ENCODE measurements at places on chromosomes 12 and 14. TPM values are rescaled to one million over a fixed set of nuclear protein-coding genes. Genes with fewer than 3 reads are reported as not detected.

The RFX4 gene
- total RNA-seq: not detected

The FAM181A gene
- not detected for total RNA-seq

The TEX52 gene
- not detected for total RNA-seq

The ACSM4 gene
- total RNA-seq: not detected

The UBC gene
- total RNA-seq: 790 TPM

The KRT75 gene
- total RNA-seq: not detected

The OR6C2 gene
- total RNA-seq: not detected

The NPFF gene
- total RNA-seq: not detected

The PTGDR gene
- 1.5 TPM for total RNA-seq

The NT5DC3 gene
- total RNA-seq: 6.1 TPM

The AKAP5 gene
- 4.6 TPM for total RNA-seq

The PLEKHG3 gene
- 108 TPM for total RNA-seq

The MUCL1 gene
- not detected for total RNA-seq

The DLK1 gene
- total RNA-seq: 170 TPM

The GDF3 gene
- total RNA-seq: 0.64 TPM

The TAS2R20 gene
- total RNA-seq: 9.4 TPM

The OTUB2 gene
- 3.7 TPM for total RNA-seq

The CELA1 gene
- total RNA-seq: not detected

The TRIAP1 gene
- 11.3 TPM for total RNA-seq

The PLXNC1 gene
- 12.8 TPM for total RNA-seq

The TMTC1 gene
- total RNA-seq: 52.1 TPM

The MAP3K9 gene
- 4.0 TPM for total RNA-seq

The METTL3 gene
- total RNA-seq: 86.8 TPM

The LIN7A gene
- 17.6 TPM for total RNA-seq

The ASIC1 gene
- 3.9 TPM for total RNA-seq

The SAMD15 gene
- 5.3 TPM for total RNA-seq

The PTPRQ gene
- 19.0 TPM for total RNA-seq

The SLCO1B3 gene
- total RNA-seq: not detected

The SERPINA12 gene
- not detected for total RNA-seq

The RBP5 gene
- total RNA-seq: 17.7 TPM

The CCDC60 gene
- total RNA-seq: 0.47 TPM

The PRR4 gene
- 7.2 TPM for total RNA-seq

The DIO3 gene
- total RNA-seq: 0.41 TPM

The MYO1A gene
- 0.64 TPM for total RNA-seq

The CACNA1C gene
- total RNA-seq: 16.4 TPM

The C12orf57 gene
- total RNA-seq: 146 TPM

The HOTAIR gene
- 0.99 TPM for total RNA-seq

The ANKRD33 gene
- 0.64 TPM for total RNA-seq

The SMCO2 gene
- total RNA-seq: 0.18 TPM

The NANOG gene
- 0.06 TPM for total RNA-seq

The CLEC6A gene
- 0.12 TPM for total RNA-seq

The GLS2 gene
- total RNA-seq: 2.2 TPM

The CD163L1 gene
- total RNA-seq: 5.8 TPM

The GPRC5D gene
- not detected for total RNA-seq

The CATSPERB gene
- 0.99 TPM for total RNA-seq

The GRIP1 gene
- 16.8 TPM for total RNA-seq

The ADCY6 gene
- total RNA-seq: 75.3 TPM

The NTS gene
- 1.2 TPM for total RNA-seq

The SYCP3 gene
- 0.12 TPM for total RNA-seq

The GARIN6 gene
- total RNA-seq: not detected

The DEPDC4 gene
- 5.1 TPM for total RNA-seq

The GATC gene
- 22.4 TPM for total RNA-seq

The ZCCHC8 gene
- 33.7 TPM for total RNA-seq

The FAM90A1 gene
- 0.18 TPM for total RNA-seq

The B4GALNT3 gene
- 15.5 TPM for total RNA-seq

The MYO1H gene
- 0.53 TPM for total RNA-seq

The KRT77 gene
- total RNA-seq: not detected

The BRMS1L gene
- 7.5 TPM for total RNA-seq

The E2F7 gene
- total RNA-seq: 4.6 TPM

Measured in metanephros (tissue), 2 donors.